ENCODE measurements at places on chromosomes 5 and 9. TPM values are rescaled to one million over a fixed set of nuclear protein-coding genes. Genes with fewer than 3 reads are reported as not detected.

DNA sequence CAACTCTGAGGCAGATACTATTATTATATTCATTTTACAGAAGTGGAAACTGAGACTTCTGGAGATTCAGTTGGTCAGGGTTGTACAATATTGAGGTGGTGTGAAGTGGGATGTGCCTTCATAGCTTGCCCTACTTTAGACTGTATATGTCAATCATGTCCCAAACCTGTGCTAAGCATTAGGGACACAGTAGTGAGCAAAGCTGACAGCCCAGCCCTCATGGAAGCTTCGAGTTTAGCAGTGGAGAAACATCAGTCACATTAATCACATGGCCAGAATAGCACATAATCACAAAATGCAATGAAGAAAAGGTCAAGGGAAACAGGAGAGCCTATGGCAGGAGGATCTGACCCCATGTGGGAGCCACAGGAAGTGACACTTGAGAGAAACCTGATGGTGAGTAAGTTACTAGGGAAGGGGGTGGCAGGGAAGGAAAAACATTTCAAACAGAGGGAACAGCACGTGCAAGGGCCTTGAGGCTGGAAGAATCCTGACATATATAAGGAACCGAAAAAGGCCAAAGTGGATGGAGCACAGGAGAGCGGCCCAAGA, 20.5 kb upstream of the RALGPS1 start:
- DNase-seq: no peak

PHYHD1 gene
- total RNA-seq: 28.7 TPM

- DNase-seq: no peak
Measured at GRCh38 chr9:101274971-101275768, 109.6 kb downstream of the BAAT start.

SLC4A9 gene
- not detected for total RNA-seq

DNA sequence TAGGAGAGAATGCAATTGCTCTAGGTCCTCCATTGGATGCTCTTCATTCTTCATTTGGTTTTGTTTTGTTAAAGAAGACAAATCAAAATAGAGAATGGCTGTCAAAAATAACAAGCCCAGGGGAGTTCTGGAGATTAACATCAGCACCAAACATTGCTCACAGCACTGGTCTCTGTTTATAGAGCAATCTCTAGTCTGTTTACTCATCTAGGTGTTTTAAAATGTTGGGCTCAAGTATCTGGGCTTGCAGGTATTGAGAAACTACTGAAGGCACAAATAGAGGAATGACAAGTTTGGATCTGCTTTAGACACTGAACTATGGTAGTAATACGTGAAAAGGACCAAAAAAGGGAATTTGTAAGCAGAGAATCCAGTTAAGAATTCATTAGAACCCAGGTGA, 77.0 kb upstream of the TMC1 start:
- DNase-seq: no peak

SLC6A19 gene
- total RNA-seq: not detected

IL13 gene
- total RNA-seq: not detected

- no peak for DNase-seq
Measured at GRCh38 chr9:38029915-38030638, 39.0 kb downstream of the SHB start.

GRCh38 chr5:136374003-136374402, 8.7 kb upstream of the TRPC7 start:
- DNase-seq: no peak

GRCh38 chr9:93577975-93578682, 1.7 kb downstream of the PHF2 start:
- DNase-seq: no peak

WNT8A gene
- total RNA-seq: not detected

CCNJL gene
- total RNA-seq: 6.8 TPM

- no peak for DNase-seq
Measured at GRCh38 chr9:108445431-108446071, 410.2 kb downstream of the ACTL7B start.

ENHO gene
- total RNA-seq: 0.48 TPM

ENTPD8 gene
- total RNA-seq: not detected

- DNase-seq: no peak
Measured at GRCh38 chr9:90458485-90458884, 184.1 kb downstream of the DIRAS2 start.

GRCh38 chr5:175609526-175609925, 48.3 kb upstream of the HRH2 start:
- no peak for DNase-seq
